ENCODE measurements at places on chromosomes 12 and 14.
A peak's percentile ranks its signal among the peaks of the same experiment; 100 is the strongest.

GRCh38 chr12:45674181-45674977 lies 55.1 kb upstream of the ARID2 start:
- no peak overlapping the region for H3K27ac ChIP-seq
- no peaks in the 10 kb centered on the region for H3K27me3 ChIP-seq
- peaks cover 19% of the 10 kb centered on the region for H3K4me1 ChIP-seq
- H3K4me3 ChIP-seq, result no peak overlapping the region
- H3K36me3 ChIP-seq, result no peaks in the 10 kb centered on the region

DNA sequence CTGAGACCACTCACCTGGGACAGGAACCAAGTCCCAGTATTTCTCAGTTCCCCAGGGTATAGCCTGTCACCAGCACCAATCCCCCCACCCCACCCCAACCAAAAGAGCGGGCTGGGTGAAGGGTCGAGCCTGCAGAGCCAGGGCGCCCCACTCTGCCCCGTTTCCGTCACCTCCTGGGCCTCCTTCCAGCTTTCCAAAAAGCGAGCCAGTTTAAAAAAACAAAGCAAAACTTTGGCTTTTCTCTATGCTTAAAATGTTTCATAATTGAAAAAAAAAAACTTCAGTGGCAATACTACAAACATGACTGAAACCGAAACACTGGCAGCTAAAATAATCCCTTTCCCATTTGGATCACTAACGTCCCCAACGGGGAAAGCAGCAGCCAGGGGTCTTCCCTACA lies 7.5 kb downstream of the CAMKK2 start:
- H3K4me1 ChIP-seq, result no peaks in the 10 kb centered on the region
- H3K27me3 ChIP-seq, result no peaks in the 10 kb centered on the region
- no peak overlapping the region for H3K4me3 ChIP-seq
- H3K27ac ChIP-seq, result no peak overlapping the region
- no peaks in the 10 kb centered on the region for H3K36me3 ChIP-seq
- no peak for DNase-seq

DNA sequence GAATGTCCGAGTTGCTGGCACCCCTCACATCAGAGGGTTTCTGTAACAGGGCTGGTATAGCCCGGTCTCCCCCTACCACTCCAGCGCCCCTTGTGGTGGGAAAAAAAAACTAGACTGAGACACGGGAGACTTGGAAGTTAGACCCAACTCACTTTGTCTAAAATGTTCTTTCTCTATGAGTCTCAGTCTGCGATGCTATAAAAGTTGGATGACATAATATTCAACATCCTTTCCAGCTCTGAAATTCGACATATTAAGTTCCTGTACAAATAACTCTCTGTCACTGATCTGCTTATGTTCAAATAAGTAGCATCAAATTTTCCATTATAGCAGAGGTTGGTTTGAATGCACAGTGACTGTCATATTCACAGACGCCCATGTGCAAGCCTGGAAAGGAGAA lies 25.7 kb upstream of the TC2N start:
- peak; percentile 26 for DNase-seq
- no peak overlapping the region for H3K4me3 ChIP-seq
- H3K4me1 ChIP-seq, result peaks cover 59% of the 10 kb centered on the region
- H3K36me3 ChIP-seq, result no peaks in the 10 kb centered on the region

- H3K4me3 ChIP-seq, result no peak overlapping the region
- no peaks in the 10 kb centered on the region for H3K36me3 ChIP-seq
- DNase-seq, result peak; percentile 22
- no peaks in the 10 kb centered on the region for H3K27me3 ChIP-seq
- no peaks in the 10 kb centered on the region for H3K4me1 ChIP-seq
- no peak overlapping the region for H3K27ac ChIP-seq
Observed at GRCh38 chr14:99724939-99725773, 41.1 kb downstream of the CYP46A1 start.

- no peak overlapping the region for H3K4me3 ChIP-seq
- H3K36me3 ChIP-seq, result no peaks in the 10 kb centered on the region
- no peak overlapping the region for H3K27ac ChIP-seq
- no peaks in the 10 kb centered on the region for H3K27me3 ChIP-seq
- DNase-seq, result no peak
Observed at GRCh38 chr14:92456215-92457015, 57.2 kb upstream of the RIN3 start.

- no peaks in the 10 kb centered on the region for H3K36me3 ChIP-seq
- no peak overlapping the region for H3K4me3 ChIP-seq
- H3K4me1 ChIP-seq, result peaks cover 33% of the 10 kb centered on the region
- DNase-seq, result no peak
Observed at GRCh38 chr14:89702876-89703200, 251.7 kb downstream of the EFCAB11 start.

DNA sequence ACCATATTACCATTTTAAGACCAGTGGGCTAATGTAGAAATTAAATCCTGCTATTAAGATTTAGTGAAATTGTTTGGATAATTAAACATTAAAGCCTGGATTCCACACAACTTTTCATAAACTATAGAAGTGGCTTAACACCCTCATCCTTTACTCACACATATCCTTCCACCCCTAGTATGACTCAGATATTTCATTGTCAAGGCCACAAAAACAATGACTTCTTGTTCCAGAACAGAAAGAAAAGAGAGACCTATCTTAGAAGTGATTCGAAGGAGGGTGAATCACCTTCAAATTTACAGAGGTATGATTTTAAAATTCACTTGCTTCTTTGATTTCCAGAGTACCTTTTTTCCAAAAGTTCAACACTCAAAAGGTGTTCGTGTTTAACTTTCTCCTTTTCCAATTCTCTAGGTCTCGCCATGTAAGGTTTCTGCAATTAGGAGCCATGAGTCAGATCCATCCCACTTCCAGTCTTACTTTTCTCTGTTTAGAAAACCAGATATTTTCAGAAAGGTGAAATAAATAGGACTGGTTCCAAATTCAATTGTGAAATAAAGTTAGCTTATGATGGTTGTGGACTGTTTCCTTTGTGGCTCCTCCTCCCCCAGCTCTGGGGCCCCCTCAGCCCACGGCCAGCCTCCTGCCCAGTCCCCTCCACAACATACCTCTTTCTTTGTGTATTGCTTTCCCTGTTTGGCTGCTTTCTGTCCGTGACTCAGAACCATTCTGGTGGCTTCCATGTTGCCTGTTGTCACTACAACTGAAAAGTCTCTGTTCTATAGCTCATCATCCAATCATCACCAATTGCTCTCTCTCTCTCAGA lies 24.6 kb upstream of the MGP start:
- DNase-seq, result no peak
- no peak overlapping the region for H3K27ac ChIP-seq
- H3K4me1 ChIP-seq, result no peaks in the 10 kb centered on the region

GRCh38 chr14:83827383-83827782 lies 1702.6 kb upstream of the FLRT2 start:
- DNase-seq, result no peak
- H3K36me3 ChIP-seq, result no peaks in the 10 kb centered on the region
- H3K4me3 ChIP-seq, result no peak overlapping the region

DNA sequence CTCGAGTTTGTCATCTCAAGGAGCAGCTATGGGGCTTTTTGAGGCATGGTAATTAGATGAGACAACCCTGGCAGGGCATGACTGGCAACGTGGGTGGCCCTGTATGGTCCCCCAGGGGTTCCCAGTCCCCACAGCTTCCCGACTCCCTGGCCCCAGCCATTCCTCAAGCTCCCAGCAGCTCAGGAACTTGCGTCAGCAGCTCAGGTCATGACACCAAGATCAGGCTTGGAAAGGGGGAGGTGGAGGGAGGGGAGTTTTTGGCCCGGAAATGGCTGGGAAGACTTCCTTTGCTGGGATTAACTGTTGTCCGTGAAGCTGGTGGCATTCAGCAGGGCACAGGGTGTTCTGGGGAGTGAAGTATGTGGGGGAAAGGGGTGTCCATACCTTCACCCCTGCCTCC lies 10.4 kb upstream of the NRIP2 start:
- H3K27me3 ChIP-seq, result no peaks in the 10 kb centered on the region
- no peak overlapping the region for H3K4me3 ChIP-seq
- H3K27ac ChIP-seq, result no peak overlapping the region
- no peaks in the 10 kb centered on the region for H3K4me1 ChIP-seq
- peaks cover 5% of the 10 kb centered on the region for H3K36me3 ChIP-seq

DNA sequence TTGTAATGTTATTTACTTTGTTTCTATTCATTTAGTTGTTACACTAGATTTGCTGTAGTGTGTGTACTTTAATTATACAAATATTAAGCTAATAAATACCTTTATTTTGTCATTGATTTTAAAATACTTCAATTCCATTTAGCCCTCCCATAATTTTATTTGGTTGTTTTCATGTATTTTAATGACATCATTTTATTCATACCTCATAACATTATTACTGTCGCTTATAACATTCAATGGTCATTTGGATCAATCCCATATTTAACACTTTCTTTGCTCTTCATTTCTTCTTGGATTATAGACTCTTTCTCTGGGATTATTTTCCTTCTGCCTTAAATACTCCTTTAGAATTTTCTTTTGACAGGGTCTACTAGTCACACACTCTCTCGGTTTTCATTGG lies 86.6 kb upstream of the CAND1 start:
- no peaks in the 10 kb centered on the region for H3K4me1 ChIP-seq
- no peak for DNase-seq
- H3K27me3 ChIP-seq, result no peaks in the 10 kb centered on the region
- H3K4me3 ChIP-seq, result no peak overlapping the region
- H3K36me3 ChIP-seq, result no peaks in the 10 kb centered on the region

DNA sequence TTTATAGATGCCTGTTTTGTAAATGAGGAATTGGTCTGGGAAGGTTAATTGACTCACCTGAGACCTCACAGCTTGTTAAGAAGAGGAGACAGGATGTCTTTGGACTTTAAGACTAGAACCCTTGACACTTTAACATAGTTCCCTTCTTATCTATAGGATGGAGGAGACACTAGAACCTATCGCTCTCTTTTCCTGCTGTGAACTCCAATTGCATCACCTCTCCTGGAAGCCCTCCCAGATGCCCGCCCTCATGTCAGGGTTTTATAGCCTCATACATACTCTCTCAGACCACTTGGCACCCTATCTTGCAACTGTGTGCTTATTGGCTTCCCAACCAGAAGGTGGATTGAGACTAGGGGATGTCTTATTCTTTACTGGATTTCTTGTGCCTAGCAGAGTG lies 2.5 kb upstream of the CTDSP2 start:
- no peak for DNase-seq
- peaks cover 8% of the 10 kb centered on the region for H3K27me3 ChIP-seq
- peaks cover 7% of the 10 kb centered on the region for H3K4me1 ChIP-seq

DNA sequence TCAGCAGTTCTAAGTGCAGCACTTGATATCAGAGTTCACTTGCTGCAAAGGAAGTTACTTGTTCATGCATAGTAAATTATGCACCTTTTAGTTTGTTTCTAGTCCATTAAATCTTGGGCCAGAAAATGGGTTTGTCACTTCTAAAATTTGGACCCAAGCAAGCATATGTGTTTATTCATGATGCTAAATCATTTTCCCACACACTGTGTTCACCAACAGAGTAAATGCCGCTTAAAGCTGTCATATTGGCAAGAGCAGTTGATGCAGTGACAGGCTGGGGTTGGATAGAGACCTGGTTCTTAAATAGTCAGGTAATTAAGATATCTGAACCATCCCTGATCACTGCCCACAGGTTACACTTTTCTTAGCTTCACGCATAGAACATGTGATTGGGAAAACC lies 409.7 kb downstream of the EGLN3 start:
- DNase-seq, result no peak
- no peaks in the 10 kb centered on the region for H3K36me3 ChIP-seq
- H3K27me3 ChIP-seq, result no peaks in the 10 kb centered on the region
- no peak overlapping the region for H3K27ac ChIP-seq
- no peak overlapping the region for H3K4me3 ChIP-seq
- no peaks in the 10 kb centered on the region for H3K4me1 ChIP-seq

DNA sequence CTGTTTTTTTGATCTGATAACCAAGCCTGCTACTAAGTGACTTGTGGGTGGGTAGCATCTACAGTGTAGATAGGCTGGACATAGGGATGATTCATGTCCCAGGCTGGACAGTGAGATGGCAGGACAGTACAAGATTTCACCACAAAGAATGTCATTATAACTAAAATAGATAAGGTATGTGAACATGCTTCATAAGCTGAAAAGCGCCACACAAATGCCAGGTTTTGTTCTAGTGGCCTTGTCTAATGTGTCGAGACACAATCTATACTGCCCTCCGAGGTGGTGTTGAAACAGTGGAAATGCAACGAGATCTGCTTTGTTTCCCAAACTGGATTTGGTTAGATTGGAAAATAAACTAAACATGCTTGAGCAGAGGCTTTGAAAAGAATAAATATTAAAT lies 4.4 kb downstream of the LGALS3 start:
- H3K27ac ChIP-seq, result no peak overlapping the region
- no peak for DNase-seq
- peaks cover 7% of the 10 kb centered on the region for H3K4me1 ChIP-seq
- no peak overlapping the region for H3K4me3 ChIP-seq
- no peaks in the 10 kb centered on the region for H3K36me3 ChIP-seq

DNA sequence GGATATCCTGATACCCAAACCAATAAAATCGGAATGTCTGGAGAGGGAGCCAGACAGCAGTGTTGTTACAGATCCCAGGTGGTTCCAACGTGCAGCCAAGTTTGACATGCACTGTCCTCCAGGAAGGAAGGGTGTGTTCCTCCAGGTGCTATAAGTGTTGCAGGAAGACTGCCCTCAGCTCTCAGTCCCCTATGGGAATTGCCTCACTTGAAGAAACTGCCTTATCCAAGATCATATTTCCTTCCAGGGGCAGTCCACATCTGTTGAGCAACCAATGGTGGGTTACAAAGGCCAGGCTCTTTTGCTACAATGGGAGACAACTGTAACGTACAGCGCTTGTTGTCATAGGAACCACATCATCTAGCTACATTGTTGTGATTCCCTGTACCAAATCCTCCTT lies 13.3 kb upstream of the FBXW8 start:
- no peak overlapping the region for H3K27ac ChIP-seq
- no peak overlapping the region for H3K4me3 ChIP-seq
- peaks cover 4% of the 10 kb centered on the region for H3K27me3 ChIP-seq
- no peak for DNase-seq
- H3K36me3 ChIP-seq, result no peaks in the 10 kb centered on the region

DNA sequence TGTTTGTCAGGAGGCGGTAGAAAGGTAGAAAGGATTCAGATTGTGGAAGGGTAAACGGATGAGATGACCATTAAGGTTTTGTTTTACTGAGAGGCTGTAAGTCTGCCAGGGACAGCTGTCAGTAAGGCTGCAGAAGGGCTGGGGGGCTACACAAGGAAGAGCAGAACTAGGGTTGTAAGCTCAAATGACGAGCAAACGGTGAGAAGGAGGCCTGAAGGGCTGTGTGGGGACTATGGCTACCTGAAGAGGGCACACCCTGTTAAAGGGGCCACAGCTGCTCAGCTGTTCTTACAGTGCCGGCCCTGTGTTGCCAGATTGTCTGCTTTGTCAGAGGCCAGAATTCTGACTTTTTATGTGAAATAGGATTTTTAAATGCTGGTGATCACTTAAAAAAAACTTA lies 19.1 kb downstream of the VASH1 start:
- no peak overlapping the region for H3K27ac ChIP-seq
- no peak overlapping the region for H3K4me3 ChIP-seq
- H3K36me3 ChIP-seq, result no peaks in the 10 kb centered on the region
- peaks cover 9% of the 10 kb centered on the region for H3K4me1 ChIP-seq

GRCh38 chr12:124527861-124528561 lies 39.4 kb downstream of the NCOR2 start:
- H3K4me1 ChIP-seq, result no peaks in the 10 kb centered on the region
- H3K36me3 ChIP-seq, result no peaks in the 10 kb centered on the region
- no peaks in the 10 kb centered on the region for H3K27me3 ChIP-seq
- no peak overlapping the region for H3K27ac ChIP-seq

GRCh38 chr14:56170877-56171422 lies 52.7 kb downstream of the PELI2 start:
- H3K27me3 ChIP-seq, result no peaks in the 10 kb centered on the region
- no peak for DNase-seq
- no peak overlapping the region for H3K27ac ChIP-seq
- H3K36me3 ChIP-seq, result no peaks in the 10 kb centered on the region
- peaks cover 9% of the 10 kb centered on the region for H3K4me1 ChIP-seq

Measured in CD8-positive, alpha-beta memory T cell (primary cell).